ENCODE measurements at places on chromosomes 6 and 20.

GRCh38 chr6:142746524-142746923, 198.5 kb downstream of the HIVEP2 start:
- DNase-seq: no peak

DNA sequence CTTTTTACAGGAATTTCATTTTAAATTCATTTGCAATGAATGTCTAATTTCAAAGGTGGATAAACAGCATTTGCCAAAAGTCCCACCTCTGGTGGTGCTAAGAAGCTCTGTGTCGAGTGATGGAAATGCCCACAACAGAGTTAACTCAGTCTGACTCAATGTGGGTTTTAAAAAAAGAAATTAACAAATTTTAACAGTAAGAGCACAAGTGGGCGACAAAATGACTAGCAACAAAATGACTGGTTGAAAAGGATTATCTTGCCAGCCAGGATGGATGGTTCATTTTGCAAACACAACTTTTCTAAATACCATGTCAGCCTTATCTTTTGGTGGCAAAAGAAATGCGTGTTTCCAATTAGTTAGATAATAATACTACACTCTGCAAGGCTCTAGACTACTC, 14.3 kb upstream of the TAGAP start:
- no peak for DNase-seq

DNA sequence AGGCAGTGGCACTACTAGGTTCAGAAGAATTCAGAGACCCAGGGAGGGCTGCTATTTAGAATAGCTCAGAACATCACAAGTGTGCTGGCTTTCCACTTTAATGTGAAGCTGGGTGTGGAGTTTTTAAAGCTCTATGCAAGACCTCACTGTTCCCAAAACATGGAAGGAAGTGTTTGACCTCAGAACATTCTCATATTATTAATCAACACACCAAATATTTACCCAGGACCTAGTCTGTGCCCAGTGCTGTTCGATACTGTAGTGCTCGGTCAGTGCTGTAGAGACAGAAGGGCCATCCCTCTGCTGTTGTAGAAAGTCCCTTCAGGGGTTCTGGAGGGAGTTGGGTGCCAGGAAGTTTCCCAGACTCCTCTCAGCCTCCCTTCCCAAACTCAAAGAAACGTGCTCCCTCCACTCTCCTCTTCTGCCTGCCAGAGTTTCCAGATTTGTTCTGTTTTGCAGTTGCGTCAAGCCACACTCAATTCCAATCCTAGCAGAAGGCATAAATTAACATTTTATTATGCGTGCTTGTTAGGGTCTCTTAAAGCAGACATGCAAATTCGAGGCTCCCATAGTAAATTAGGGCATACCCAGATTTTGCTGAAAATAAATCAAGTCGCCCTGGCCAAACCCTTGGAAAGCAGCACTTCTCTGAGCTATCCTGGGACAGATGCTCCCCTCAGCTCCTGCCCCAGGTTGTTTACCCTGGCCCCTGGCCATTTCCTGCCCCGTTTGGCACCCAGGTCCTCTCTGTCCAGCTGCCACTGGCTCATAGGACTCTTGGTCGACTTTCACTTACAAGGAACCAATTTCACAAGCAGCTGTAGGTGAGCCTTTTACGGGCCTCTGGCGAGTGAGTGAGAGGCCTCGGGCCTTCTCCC, 248.6 kb downstream of the HIVEP2 start:
- DNase-seq: no peak

GRCh38 chr20:62236766-62237513, 1.4 kb upstream of the OSBPL2 start:
- DNase-seq: no peak

- no peak for DNase-seq
Measured at GRCh38 chr6:52908526-52908925, 972 bp downstream of the GSTA3 start.

DNA sequence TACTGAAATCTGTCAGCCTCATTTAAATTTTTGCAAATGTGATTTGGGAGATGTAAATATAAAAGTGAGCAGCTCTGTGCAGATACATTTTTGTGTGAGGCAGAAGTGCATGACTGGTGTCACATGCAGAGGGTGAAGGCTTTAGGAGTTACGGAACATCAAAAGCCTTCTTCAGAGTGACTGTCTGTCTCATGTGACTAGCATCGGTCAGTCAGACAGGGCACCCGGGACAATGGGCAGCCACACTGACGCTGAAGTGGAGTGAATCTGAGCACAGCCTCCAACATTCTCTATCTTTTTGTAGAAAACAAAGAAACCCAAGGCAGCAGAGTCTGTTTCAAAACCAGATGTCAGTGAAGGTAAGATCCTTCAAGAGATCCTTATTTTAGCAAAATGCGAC, 7.9 kb upstream of the FAM209A start:
- peak; percentile 42 for DNase-seq

- no peak for DNase-seq
Measured at GRCh38 chr6:125807293-125807692, 16.5 kb downstream of the NCOA7 start.

- DNase-seq: no peak
Measured at GRCh38 chr6:23316931-23317330, 747.6 kb downstream of the HDGFL1 start.

GRCh38 chr6:41379306-41379705, 43.9 kb downstream of the NCR2 start:
- DNase-seq: no peak

- peak; percentile 18 for DNase-seq
Measured at GRCh38 chr6:17156112-17156921, 54.5 kb downstream of the STMND1 start.

GRCh38 chr6:55674672-55675071, 95.7 kb upstream of the HMGCLL1 start:
- DNase-seq: no peak

DNA sequence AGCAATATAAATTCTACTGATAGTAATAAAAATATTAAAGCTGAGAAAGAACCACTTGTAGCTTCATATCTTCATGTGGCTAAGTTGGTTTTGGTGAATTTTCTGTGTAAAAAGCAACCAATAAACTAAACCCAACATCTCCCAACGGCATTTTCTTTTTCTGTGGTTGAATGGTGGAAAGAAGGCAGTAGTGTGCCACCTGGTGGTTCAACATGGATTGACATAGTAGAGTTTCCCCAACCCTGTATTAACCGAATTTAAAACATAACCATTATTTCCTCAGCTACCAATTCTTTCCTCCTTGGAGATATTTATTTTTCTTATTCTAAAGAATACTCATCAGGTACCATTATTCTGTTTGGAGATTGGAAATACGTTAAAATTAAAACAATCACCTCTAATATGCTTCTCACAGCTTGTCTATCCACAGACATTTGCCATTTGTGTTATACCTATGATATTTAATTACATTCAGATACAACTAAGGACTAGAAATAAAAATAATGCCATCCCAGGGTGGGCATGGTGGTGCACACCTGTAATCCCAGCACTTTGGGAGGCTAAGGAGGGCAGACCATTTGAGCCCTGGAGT, 117.1 kb upstream of the EEF1E1 start:
- DNase-seq: peak; percentile 2

DNA sequence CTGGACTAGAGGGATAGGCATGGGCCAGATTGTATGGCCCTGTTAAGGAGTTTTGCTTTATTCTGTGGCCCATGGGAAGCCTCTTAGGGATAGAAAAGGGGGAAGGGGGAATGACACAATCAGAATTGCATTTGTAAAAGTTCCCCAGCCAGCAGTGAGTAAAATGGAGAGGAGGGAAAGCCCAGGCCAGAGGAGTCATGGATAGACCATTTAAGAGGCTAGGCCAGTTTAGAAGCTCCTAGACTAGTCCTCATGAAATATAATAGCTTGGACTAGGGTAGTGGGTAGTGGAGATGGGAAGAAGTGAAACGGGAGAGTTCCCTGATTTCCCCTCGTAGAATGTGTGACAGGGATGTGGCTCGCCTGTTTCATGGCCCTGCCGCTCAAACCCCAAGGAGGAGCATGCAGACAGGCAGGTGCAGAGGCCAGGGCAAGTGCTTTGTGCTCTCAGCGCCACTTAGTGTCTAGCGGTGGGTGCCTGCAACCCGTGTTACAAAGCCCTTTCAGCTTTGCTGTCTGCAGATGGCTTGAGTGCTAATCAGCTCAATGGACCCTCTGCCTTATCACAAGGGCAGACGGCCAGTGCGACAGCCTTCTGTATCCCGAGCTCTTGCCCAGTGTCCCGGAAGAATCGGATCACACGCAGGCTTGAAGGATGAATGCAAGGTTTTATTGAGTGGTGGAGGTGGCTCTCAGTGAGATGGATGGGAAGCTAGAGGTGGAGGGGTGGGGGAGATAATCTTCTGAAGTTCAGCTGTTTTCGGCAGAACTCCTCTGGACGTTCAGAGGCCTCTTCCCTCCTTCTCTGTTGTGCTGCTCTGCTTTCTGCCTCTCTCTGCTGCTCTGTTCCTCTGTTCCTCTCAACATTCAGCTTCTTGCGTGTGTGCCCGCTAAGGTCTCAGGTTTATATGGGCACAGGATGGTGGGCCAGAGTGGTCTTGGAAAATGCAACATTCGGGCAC, 141.1 kb downstream of the CEP57L1 start:
- no peak for DNase-seq

- DNase-seq: no peak
Measured at GRCh38 chr6:8865451-8865850, 430.1 kb upstream of the SLC35B3 start.

DNA sequence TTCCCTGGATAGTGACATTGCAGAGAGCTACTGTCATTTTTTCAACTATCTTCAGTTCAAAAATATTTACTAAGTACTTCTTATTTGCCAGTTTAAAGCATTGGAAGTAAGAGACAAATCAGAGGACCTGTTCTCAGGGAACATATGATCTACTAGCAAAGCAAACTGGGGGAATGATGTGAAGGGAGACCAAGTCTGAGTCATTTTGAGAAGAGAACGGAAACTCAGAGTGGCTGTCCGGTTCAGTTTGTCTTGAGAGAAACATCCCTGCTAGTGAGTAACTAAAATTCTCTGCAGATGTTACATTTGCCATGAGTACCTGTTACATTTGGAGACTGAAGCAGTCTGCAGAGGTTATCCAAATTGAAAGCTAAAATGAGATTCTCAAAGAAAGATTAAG, 118.3 kb downstream of the KCNQ5 start:
- no peak for DNase-seq

- DNase-seq: no peak
Measured at GRCh38 chr20:42138729-42139128, 520.6 kb upstream of the CHD6 start.

DNA sequence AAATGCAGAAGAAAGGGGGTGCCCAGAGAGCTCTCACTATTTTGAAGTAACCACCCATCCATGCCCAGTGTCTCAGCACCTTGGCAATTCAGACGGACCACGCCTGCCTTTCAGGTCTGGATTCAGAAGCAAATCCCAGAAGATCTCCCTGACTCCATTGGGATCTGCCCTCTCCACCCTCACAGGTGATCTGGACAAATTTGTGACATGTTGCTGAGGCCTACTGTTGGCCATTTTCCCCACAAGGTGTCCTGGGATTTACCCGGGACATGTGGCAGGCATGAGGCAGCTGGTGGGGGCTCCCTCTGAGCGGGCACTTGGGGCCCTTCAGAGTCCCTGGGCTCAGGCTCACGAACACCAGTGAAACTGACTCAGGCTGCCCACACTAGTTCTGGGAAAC, 51.9 kb upstream of the IYD start:
- no peak for DNase-seq

DNA sequence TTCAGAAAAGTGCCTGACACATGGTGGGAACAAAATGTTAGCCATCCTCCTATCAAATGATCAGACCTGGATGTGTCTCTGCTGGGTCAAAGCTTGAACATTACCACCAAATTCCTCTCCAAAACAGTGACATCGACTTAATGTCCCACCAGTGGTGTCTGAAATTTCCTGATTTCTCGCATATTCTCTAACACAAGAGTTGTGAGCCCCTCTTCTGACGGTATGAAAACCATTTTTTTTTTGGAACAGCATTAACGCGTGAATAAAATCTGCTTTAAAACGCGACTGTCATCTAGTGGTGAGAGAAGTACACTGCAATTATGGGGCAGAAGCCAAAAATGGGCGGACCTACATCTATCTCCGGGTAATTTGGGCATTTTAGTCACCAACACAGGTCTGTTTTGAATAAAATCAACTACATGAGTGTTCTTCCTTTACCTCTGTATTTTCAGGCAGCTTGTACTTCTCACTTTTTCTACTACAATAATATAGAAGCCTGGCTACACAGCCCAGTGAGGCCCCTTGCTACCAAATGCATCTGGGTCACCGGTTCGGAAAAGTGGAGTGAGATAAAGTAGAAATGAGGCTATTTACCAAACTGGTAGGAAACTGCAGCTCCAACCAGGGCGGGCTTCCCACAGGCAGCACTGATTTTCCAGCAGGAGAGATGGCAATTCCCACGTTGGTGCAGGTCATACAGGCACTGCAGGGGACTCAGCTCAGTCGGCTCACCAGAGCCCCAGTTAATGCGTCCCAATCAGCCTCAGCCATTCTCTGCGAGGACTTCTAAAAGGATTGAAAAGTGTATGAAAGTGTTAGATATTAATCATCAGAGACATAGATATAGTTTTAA, 27.4 kb downstream of the MGME1 start:
- no peak for DNase-seq

GRCh38 chr6:121998631-121999030, 400.8 kb upstream of the HSF2 start:
- DNase-seq: no peak

DNA sequence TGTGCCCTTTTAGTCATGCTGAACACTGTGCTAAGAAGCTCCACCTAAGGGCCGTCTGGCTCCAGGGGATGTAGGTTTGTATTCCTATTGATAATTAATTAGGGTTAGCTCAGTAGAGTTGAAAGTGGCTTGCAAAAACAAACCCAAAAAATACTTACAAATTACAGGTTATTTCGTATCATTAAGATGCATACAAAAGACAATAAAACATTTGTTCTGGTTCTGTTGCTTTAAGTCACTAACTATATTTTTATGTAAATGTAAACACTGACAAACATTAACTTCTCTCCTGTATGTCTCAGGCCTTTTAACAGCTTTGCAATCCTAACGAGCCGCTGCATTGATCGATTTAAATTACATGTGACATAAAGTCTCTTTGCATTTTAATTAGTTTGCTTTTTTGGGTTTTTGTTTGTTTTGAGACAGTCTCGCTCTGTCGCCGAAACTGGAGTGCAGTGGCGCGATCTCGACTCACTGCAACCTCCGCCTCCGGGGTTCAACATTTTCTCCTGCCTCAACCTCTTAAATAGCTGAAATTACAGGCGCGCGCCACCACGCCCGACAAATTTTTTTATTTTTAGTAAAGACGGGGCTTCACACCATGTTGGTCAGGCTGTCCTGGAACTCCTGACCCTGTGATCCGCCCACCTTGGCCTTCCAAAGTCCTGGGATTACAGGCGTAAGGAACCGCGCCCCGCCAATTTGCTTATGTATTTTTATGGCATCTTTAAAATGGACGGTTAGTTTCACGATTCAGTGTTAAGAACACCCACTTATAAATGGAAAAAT, 110.9 kb downstream of the HFE start:
- DNase-seq: no peak

Measured in substantia nigra (tissue), 51 donors.